ENCODE measurements at places on chromosomes 2 and 18.
A peak's percentile ranks its signal among the peaks of the same experiment; 100 is the strongest.

DNA sequence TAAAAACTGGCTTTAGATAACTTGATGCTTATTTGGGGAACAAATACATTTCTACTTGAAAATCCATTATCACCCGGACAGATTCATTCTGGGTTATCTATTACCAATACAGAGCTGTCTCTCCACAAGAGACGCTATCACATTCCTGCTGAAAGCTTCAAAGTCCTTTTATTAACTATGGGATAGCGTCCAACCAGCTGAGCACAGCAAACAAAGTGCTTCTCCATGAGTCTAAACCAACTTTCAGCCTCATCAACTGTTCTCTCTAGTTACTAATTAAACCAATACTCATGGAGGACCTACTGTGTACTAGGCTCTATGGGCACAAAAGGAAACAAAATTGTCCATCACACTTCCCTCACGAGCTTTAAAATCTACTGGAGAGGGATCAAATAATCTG lies 132.8 kb downstream of the L3MBTL4 start:
- no peak for DNase-seq

DNA sequence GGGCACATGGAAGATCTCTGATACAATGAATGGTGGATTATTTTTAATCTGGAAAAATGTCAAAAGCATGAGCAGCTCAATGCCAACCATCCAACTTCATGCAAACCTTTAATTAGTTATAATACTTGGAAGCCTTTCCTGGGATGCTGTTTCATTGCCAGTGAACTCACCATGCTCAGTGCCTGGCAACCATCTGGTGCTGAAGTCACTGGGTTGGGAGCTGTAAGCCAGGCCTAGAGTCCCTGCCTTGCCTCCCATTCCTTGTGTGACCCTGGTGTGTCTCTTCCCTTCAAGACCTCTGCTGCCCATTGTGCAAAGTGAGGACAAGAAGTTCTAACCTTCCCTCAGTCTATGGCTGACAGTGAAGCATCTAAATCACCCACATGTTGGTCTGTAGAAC lies 458.7 kb downstream of the RNF144A start:
- no peak for DNase-seq

GRCh38 chr2:219951099-219951498 lies 323.7 kb downstream of the SLC4A3 start:
- no peak for DNase-seq

DNA sequence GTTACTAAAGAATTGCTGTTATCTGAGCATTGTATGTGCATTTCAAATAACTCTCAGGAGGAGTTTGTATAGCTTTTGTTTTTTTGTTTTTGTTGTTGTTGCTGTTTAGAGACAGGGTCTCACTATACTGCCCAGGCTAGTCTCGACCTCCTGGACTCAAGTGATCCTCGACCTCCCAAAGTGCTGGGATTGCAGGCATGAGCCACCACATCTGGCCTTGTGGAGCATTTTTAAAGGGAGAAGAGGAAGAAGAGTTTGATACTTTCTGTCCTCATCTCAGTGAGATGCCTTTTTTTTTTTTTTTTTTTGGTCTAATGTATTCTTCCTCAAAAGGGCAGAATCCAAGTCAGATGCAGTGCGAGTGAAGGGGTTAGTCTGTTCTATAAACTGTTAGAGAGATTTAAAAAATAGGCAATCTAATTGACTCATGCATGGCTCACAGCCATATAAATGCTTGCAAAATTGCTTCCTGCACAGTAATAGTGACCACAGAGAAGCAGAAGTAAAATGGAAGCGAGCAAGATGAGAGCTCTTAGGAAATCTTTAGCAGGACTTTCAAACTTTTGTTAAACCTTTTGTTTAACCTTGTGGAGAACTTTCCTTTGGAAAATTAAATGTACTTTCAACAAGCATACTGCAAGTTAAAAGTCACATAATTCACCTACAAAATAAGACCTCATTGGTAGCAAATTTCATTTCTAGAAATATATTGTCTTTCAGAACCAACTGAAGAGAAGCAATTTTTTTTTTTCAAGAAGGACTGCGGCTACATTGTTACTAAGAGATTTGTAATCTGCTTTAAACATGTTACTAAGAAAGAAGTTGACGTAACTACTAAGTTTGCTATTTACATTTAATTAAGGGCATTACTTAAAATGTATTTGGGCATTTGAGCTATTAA lies 52.3 kb upstream of the ROCK1 start:
- DNase-seq = peak; percentile 95

- DNase-seq = peak; percentile 9
Observed at GRCh38 chr2:224086226-224086914, 47.3 kb upstream of the SERPINE2 start.

DNA sequence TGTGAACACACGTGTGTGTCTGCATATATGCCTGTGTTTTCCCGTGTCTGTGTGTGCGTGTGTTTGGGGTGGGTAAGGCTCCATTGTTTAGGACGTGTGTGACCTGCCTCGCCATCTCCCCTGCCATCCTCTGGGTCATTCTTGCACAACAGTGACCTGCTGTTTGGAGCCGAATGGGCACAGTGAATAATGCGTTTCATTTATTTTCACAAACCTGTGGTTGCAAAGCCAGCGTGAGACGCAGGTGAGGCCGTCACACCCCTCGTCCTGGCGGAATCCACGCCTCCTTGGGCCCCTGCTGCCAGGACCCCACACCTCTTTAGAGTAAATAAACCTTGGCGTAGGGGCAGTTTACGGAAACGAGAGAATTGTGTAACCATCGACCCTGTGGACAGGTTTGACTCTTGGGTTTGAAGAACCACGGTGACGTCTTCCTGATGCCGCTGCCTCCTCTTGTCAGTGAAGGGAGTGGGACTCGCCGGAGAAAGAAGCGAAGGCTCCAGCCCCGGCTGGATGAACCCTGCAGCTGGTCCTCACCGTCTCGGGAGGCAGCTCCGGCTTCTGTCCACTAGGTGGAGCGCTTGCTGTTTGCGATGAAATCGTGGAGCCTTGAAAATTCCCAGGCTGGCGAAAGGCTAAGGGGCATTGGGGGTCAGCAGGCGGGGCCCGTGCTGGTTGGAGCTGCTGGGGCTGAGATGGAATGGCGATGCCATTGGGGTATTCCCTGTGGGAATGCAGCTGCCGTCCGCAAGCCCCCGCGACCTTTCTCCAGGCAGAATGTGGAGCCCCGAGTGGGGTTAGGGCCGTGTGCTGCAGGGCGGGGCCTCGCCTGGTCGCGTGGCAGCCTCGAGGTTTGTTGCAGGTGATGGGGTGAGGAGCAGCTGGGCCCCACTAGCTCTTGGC lies 81.1 kb downstream of the RTP5 start:
- peak; percentile 38 for DNase-seq

GRCh38 chr2:182716650-182716979 lies 558 bp downstream of the DNAJC10 start:
- DNase-seq = peak; percentile 7

- DNase-seq = peak; percentile 19
Observed at GRCh38 chr2:109435901-109436598, 177.7 kb downstream of the SEPTIN10 start.

DNA sequence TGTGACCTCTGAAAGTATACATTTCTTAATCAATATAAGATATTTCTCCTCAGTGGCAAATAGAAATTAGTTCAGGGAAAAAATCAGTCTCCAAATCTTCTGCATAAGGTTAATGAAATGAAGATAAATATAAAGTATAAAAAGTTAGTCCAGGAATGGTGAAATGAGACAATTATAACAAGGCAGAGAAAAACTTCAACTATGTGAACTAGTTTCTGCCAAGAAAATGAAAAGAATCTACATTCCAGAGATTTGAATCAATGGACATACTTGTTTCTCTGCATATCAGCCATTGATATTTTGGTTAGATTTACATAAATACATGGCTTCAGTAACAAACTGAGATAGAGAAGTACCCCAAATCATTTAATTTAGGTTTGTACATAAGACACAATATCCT lies 249.0 kb downstream of the EXOC6B start:
- DNase-seq = no peak

DNA sequence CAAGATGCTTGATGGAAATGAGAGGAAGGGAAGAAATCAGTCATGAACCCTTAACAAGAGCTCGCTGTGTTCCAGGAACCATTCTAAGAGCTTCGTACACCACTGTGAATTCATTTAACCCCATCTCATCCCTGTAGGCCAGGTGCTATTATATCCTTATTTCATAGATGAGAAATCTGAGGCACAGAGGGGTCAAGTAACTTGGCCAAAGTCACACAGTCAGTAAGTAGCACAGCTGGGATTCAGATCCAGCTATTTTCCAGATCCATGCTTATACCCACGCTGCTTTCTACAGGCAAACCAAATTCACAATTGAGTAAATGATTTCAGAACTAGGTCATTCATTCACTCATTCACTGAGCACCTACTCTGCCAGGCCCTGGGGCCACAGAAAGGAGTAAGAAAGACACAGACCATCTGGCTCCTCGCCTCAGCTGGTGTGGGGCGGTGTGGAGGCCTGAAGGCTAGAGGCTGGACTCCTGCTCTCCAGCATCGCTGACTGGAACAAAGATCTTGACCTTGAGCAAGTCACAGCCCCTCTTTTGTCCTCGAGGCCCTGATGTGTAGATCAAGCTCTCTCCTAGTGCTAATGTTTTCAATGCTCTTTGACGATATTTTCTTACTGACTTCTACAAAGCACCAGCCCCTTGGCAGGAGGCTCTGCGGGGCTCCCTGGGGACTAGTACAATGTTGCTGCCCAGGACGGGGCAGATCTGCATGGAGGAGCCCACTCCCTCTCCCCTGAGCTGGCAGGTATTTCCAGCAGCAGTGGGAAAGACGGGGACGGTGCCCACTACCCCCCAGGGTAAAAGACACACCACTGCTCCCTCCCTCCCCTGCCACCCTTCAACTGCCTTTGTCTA lies 26.5 kb downstream of the STEAP3 start:
- no peak for DNase-seq

- DNase-seq = no peak
Observed at GRCh38 chr2:163802284-163802683, 66.5 kb upstream of the FIGN start.

- no peak for DNase-seq
Observed at GRCh38 chr2:71989671-71990070, 158.0 kb downstream of the CYP26B1 start.

DNA sequence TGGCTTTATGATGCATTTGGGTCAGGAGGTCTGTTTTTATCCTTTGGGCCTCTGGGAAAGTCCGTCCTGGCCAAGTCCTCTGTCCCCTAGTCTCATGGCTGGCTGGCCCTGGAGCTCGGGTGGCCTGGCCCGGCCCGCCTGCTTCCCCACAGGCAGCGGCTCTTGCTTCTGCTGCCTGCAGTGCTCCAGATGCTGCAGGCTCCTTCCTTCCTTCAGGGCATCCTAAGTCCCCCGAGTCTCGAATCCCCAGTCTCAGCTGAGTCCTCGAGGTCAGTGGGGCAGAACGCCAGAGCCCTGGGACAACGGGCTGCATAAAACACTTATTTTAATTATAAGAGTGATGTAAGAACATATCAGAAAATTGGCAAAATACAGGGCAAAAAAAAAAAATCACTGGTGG lies 71.2 kb downstream of the HPCAL1 start:
- no peak for DNase-seq

DNA sequence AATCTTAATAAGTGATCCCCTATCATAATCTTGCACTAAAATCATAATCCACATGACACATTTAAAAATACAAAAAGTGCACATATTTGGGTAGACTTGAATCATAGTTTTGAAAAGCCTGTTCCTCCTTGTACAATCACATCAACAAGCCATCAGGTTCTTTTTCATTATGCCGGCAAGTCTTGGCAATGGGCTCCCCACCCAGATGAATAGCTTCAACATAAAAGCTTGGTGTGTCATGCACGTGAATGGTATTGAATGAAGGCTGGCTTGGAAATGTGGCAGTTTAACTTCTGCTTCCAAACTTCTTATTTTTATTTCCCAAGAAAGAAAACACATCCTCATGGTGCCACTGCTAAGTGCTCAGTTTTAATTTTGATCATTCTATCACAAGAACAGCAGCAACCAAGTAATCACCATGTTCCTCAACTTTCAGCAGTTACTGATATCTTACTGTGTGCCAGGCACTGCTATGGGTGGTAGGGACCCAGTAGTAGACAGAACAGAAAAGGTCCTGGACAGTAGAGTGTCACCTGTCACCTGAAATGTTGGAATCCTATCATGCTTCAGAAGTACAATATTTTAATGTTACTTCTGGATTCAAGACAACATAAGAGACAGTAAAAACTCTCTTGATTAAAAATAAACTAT lies 89.9 kb downstream of the AP1S3 start:
- DNase-seq = no peak

- DNase-seq = no peak
Observed at GRCh38 chr18:449374-449773, 51.1 kb downstream of the COLEC12 start.

GRCh38 chr2:221202431-221202830 lies 369.7 kb downstream of the EPHA4 start:
- DNase-seq = no peak

GRCh38 chr18:3117493-3118192 lies 102.1 kb downstream of the MYOM1 start:
- no peak for DNase-seq

DNA sequence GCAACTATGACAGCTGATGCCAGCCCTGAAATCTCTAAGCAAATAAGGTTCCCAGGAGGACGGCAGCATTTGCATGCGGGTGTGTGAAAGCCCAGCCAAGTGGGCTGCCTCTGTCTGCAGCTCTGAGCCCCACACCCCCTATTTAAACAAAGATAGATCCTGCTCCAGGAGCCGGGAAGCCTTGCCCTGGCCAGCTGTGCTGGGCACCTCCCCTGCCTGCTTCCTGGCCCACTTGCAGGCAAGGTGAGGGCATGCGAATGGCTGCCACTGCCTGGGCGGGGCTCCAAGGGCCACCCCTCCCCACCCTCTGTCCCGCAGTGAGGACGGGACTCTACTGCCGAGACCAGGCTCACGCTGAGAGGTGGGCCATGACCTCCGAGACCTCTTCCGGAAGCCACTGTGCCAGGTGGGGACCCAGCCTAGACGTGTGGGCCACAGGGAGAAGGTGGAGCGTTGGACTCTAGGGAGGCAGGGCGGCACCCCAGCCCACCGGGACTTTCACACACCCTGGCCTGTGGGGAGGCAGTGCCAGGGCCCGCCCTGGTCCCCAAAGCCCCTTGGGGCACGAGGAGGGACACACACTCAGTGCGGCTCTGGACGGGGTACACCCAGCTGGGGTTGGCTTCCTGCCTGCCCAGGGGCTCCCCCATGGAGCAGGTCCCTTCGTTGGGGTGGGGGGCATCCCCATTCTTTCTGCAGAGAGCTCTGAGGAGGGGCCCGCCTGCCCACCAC lies at the start of gene ANO7:
TSS of gene ANO7 (plus strand) at position 317 of the 732 bp plus-strand sequence. CDS start 1,387 bp downstream, outside the sequence.
- DNase-seq = no peak

GRCh38 chr2:203959672-203960071 lies 23.1 kb downstream of the ICOS start:
- no peak for DNase-seq

DNA sequence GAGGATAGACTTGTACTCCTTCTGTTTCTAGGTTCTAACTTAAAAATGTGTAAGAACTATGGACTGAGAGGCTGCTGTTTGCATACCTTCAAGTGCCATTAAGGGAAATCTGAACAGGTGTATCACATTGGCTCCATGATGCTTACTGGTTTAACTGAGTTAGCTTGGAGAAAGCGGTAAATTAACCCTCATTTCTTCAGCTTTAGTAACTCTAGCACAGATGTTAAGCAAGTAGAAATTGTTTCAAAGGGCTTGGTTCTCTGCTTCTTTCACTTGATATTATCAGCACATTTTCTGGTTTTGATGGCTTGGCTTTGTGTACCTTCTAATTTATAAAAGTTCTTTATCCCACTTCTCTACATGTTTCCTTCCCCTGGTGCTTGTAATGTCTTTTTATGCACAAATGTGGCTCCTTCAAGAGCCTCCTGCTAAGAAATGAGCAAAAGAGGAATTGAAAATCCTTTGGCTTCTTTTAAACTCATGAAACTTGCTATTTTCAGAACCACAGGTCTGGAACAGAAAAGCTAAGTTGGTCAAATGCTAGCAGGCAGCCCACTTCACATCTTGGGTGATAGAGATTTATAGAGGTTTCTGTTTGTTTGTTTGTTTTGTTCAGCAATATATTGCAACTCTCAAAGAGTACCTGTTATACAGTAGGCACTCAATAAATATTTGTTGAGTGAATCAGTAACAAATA lies 249.9 kb upstream of the THUMPD2 start:
- peak; percentile 37 for DNase-seq

All from inflammatory macrophage treated with lipopolysaccharide for 1 hour (primary cell).